ENCODE measurements at places on chromosomes 6 and 20. TPM values are rescaled to one million over a fixed set of nuclear protein-coding genes. Genes with fewer than 3 reads are reported as not detected.
A peak's percentile ranks its signal among the peaks of the same experiment; 100 is the strongest.

Gene ADTRP
- 119 TPM for total RNA-seq

DNA sequence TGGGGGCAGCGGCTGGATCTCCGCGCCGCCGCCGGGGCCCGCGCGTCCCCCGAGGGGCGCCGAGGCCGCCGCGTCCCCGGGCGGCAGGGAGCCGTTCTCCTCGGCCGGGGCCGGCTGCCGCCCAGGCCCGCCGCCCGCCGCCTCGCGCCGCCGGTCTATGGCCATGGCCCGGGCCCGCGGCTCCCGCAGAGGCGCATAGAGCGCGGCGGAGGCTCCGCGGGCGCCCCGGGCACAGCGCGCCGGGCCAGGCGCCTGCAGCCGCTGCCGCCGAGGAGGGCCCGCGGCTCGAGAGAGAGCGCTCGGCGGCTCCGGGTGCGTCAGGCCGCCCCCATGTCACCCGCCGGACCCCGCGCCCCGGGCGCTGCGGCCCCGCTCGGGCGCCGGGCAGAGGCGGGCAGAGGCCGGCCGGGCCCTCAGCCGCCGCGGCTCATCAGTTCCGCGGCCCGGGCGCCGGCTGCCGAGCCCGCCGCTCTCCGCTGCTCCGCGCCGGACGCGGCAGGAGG lies 404 bp downstream of the SLC22A23 start:
- H3K4me1 ChIP-seq, result peaks cover 27% of the 10 kb centered on the region
- peak overlapping the region; percentile 81 for H3K27ac ChIP-seq
- DNase-seq, result no peak

DNA sequence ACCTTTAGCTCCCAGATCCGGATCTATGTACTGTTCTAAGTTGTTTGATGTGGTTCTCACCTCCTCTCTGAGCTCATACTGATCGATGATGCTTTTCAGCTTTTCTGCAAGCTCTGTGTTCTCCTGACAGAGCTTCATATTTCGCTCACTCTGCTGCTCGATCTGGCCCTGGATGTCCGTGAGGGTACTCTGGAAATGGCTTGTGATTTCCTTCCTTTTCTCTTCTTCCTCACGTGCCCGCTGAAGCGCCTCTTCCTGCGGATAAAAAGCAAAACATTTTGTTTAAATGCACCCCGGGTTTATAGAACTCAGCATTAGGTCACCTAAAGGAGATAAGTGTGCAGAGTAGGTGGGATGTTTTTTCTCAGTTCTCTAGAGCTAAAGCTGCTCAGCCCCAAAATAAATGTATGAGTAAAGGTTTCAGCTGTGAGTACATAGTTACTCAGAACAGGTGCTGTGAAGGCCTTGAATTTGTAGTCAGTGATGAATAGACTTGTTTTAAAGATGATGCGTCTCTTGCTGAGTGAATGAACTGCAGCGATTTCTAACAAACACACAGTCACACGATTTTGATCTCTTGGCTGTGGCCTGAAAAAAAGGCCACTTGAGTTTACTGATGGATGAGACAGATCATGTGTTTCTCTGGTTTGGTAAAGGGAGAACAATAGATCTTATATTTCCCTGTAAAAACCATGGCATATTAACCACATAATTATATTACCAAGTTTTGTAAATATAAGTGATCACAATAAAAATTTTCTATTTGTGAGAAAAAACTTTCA lies 29.1 kb downstream of the TXLNB start:
- no peak for DNase-seq
- H3K36me3 ChIP-seq, result no peaks in the 10 kb centered on the region
- no peaks in the 10 kb centered on the region for H3K4me1 ChIP-seq
- H3K4me3 ChIP-seq, result no peak overlapping the region
- no peaks in the 10 kb centered on the region for H3K27me3 ChIP-seq
- no peak overlapping the region for H3K27ac ChIP-seq

DNA sequence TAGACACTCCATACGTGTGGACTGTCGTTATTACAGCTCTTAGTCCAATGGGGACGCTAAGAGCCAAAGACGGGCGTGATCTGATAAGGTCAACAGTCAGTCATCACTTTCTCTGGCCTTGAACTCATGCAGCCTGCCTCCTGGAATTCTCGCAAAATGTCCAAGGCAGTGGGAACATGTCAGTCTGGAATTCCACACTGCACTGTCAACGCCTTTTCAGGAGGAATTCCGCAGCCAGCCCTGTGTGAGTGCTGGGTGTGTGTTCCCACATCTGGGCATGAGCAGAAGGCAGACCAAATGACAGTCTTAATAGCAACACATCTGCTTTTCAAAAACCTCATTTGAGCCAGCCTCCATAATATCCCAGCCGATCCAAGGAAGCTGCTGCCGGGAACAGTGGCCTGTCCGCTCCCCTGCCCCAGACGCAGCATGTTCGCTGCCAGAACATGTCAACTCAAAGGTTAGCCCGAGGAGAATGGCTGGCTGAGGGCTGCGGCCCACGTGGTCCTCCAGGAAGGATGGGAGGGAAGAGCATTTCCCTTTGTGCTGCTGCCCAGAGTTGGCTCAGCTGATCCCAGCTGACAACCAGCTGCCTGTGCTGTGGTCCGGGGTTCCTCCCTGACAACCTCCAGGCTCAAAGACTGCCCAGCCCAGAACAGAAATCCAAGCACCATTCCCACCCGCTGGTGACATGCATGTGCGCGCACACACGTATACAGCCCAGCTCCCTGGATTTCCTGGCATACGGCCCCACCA lies 103.1 kb downstream of the SULF2 start:
- no peak overlapping the region for H3K4me3 ChIP-seq
- DNase-seq, result no peak
- no peaks in the 10 kb centered on the region for H3K36me3 ChIP-seq
- no peak overlapping the region for H3K27ac ChIP-seq

Gene EDN1
- 6.7 TPM for total RNA-seq

Measured in transverse colon (tissue), 4 donors.